Activated naive CD4-positive, alpha-beta T cell treated with anti-CD3 and anti-CD28 coated beads for 36 hours (primary cell): ENCODE measurements at places on chromosomes 11 and 22. TPM values are rescaled to one million over a fixed set of nuclear protein-coding genes. Genes with fewer than 3 reads are reported as not detected.

DNA sequence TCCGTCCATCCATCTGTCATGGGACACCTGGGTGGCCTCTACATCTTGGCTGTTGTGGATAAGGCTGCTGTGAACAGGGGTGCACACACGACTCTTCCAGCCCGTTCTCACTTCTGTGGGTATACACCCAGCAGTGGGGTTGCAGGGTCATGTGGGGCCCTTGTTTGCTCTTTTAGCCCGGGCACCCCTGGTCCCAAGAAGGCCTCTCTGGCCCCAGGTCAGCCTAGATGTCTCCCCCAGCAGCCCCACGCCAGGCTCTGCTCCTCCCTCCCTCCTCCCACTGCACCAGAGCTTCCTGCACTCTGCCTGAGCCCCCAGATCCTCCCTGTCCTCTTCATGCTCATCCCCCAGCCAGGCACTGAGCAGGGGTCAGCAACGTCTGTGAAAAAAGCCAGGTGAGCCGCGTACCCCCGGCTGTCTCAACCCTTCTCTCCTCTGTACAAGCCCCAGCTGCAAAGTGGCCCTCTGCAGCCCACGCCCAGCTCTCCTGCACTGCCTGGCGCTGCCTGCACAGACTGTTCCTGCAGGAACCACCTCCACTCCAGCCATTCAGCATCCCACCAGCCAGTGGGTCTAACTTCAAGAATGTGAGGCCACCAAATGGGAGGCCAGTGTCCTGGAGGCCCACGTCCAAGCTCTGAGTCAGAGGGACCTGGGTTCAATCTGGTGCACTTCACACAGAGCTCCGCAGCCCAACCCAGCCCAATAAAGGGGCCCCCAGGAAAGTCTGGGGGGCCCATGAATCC lies 1508.9 kb downstream of the BRD1 start:
- no peak for DNase-seq

The SLC22A6 gene
- not detected for total RNA-seq

DNA sequence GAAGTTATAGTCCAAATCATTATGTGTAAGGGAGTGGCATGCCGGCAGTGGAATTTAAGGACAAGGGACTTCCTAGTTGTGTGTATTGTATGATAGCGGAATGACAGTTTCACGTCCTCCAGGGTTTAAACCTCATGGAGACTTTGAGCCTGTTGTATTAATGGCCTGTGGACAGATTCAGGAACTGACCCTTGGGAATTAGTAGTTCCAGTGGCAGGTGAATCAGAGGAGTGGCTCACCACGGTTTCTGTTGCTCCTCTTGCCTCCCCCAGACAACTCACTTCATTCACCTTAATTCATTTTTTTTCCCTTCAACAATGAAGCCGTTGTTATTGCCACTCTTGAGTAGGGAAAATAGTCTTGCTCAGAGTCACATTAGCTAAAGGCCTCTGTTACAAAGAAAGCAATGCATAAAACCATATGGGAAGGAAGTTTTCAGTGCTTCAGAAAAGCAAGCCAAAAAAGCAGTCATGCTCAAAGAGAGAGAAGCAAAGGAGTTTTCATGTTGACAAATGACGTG lies 22.6 kb downstream of the AMOTL1 start:
- no peak for DNase-seq

DNA sequence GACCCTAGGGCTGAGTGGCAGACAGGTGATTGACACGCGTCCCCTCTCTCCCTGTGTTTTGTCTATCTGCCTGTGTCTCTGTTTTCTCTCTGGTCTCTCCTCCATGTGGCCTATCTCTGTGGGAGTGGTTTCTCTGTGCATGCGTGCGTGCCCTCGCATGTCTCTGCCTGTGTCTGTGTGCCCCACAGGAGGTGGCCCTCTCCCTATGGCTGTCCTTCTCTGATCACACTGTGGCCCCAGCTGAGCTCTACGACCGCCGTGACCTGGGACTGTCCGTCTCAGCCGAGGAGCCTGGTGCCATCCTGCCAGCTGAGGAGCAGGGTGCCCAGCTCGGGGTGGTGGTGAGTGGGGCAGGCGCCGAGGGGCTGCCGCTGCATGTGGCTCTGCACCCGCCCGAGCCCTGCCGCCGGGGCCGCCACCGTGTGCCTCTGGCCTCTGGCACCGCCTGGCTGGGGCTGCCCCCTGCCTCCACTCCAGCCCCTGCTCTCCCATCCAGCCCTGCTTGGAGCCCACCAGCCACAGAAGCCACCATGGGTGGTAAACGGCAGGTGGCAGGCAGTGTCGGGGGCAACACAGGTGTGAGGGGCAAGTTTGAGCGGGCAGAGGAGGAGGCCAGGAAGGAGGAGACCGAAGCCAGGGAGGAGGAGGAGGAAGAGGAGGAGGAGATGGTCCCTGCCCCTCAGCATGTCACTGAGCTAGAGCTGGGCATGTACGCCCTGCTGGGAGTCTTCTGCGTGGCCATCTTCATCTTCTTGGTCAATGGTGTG lies 11.6 kb downstream of the TMEM132A start:
- DNase-seq = no peak

DNA sequence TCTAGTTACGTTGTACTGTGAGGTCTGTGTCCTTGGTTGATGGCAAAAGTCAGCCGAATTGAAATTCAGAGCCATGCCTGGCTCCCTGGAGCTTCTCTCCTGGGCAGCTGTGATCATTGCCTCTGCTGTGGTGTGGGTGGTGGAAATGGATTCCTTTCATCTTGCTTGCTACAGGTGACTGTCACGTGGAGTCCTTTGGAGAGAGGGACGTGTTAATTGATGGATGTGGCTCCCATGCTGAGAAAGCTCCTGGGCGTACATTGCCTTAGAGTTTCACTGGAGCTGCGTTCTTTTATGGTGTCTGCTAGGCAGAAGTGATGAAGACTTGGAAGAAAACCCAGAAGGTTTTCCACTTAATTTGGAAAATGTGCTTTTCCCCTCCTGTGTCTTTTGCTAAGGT lies 41.9 kb upstream of the PPP6R3 start:
- DNase-seq = no peak

GRCh38 chr22:32846780-32847491 lies 45.4 kb downstream of the TIMP3 start:
- no peak for DNase-seq

The MMP8 gene
- not detected for total RNA-seq

The ANO9 gene
- 31.0 TPM for total RNA-seq

The TBX1 gene
- not detected for total RNA-seq

The MOV10L1 gene
- total RNA-seq = not detected

DNA sequence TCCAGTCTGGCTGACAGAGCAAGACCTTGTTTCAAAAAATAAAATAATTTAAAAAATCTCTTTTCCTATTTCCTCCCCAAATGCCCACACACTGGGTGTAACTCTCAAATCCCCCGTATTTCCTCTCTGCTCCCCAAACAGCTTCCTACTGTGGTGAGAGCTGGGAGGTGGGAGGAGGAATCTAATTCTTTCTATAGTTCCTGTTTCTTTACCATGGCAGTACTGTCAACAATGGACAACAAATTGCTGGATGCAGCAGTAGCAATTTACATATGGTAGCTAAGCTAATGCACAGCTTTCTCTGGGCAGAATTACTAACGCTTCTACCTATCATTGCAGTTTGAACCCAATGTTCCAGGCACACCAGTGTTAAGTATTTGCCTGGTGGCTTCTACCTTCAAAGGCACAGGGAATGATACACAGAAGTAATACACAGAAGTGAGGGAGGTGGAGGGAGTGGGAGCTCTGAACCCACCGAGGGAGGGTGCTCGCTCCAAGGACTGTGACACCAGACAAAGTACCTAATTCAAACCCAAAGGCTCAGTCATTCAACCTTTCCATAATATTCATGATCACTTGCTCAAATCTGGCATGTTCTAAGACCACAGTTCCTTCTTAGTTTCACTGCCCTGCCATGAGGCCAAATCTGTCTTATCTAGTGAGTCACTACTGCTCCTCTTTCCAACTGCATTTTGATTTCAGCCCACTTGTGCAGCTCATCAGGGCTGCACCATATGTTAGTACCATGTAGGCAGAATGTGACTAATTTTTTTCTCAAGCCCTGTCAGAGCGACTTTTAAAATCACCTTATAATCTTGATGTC lies 37.9 kb downstream of the CELF1 start:
- peak; percentile 66 for DNase-seq

- peak; percentile 48 for DNase-seq
Observed at GRCh38 chr11:64334764-64335735, 5.0 kb upstream of the CCDC88B start.
